ENCODE measurements at places on chromosomes 16 and 17.

- no peak for DNase-seq
Observed at GRCh38 chr16:23959072-23959751, 123.4 kb downstream of the PRKCB start.

DNA sequence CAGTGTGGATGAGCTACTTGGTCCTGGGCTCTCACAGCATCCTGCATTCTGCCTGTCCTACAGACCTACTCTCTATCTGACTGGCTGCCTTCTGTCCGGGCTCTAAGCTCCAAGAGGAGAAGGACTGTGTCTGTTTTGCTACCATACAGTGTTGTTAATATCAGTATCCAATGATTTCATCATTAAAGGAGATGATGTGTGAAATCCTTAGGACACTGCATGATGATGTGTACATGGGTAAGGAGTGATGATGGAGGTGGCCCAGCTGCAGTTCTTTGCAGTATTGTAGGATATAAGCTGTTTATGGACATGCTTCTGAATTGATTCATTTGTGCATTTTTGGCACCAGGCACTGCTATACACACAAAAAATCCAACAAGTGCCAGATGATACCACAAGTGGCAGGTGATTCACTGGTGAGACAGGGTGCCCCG, 536.9 kb upstream of the CDH11 start:
- no peak for DNase-seq

GRCh38 chr16:66576296-66576695, 3.0 kb upstream of the CMTM2 start:
- DNase-seq = no peak

DNA sequence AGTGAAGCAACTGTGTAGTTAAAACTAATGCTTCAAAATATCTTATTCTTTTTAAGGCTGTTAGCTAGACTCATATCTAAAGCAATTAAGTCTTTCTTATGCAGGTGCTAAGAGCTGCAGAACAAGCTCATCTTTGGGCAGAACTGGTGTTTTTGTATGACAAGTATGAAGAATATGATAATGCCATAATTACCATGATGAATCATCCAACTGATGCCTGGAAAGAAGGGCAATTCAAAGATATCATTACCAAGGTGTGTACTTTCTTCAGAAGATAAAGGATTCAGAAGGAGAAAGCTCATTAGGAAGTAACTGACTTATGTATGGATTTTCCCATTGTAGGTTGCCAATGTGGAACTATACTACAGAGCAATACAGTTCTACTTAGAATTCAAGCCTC, 23.9 kb downstream of the PTRH2 start:
- DNase-seq = no peak

DNA sequence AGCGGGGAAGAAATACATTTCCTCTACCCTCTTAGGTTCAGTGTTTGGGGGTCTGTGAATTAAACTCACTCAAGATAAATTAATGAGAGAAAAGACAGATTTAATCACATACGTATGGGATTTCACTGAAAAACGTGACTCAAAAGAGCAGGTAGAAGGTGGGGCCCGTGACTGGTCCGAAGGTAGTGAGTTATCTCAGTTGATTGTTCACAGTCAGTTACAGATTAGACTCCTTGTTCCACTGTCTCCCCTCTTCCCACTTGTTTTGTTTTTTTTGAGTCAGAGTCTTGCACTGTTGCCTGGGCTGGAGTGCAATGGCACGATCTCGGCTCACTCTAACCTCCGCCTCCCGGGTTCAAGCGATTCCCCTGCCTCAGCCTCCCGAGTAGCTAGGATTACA, 301.2 kb downstream of the SEC14L1 start:
- no peak for DNase-seq

GRCh38 chr17:59753522-59754467, 46.3 kb downstream of the VMP1 start:
- DNase-seq = no peak

Measured in stimulated activated CD4-positive, alpha-beta T cell treated with anti-CD3 and anti-CD28 coated beads, Interleukin-12 subunit alpha, Interleukin-12 subunit beta, amount 100 ng/mL, for 4 hours (primary cell).